ENCODE measurements at places on chromosomes 6 and 20.

- no peak for DNase-seq
Observed at GRCh38 chr6:36598739-36599318, 4.7 kb downstream of the SRSF3 start.

DNA sequence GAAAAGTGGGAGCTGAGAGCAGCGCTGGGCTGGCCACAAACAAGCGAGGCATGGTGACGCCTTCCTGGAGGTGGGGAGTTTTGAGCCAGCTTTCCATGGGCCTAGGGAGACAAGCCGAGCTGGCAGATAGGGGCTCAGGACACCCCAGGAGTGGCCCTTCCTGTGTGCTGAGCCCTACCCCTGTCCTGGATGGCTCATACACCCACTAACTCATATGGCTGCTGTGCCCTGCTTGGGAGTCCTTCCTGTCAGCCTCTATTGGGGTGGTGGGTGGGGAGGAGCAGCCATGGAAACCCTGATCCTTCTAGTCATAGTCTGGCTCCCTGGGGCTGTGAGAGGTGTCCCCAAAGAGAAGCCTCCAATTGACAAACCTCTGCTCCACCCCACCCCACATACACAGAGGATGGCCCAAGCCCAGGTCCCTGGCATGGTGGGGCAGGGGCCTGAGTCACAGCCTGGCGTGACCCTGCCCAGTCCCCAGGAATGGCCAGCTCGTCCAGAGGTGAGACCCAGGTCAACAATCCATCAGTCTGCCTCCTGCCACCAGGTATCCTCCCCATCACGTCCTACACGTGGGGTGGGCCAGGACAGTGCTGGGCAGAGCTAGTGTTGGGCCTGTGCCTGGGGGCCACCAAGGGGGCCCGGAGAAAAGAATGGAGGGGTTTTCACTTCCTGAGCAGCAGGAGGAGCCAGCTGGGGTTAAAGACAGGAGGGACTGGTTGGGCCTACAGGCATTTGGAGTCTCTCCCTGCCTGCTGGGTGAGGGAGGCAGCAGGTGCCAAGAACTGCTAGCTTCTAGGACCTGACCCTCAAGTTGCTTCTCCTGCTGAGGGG, 52.2 kb downstream of the MRPL14 start:
- DNase-seq = no peak

GRCh38 chr6:25137480-25137879, 141.7 kb upstream of the CARMIL1 start:
- DNase-seq = no peak

DNA sequence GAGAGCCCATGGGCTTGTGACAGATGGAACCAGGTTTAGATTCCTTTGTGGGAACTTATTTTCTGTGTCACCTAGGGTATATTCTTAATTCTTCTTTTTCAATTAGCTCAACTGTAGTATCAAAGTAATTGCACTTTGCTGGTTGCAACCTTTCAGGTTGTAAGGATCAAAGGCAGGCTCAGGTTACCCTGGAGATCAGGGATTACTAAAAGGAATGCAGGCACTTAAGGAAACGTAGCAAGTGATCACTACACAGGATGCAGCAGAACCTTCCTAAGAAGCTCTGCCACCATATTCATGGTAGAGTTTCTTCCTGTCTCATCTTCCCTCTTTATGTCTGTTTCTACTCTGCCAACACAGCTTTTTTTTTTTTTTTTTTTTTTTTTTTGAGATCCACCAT, 133.2 kb upstream of the JAG1 start:
- DNase-seq = no peak

GRCh38 chr6:2097464-2097863, 147.9 kb downstream of the GMDS start:
- no peak for DNase-seq

DNA sequence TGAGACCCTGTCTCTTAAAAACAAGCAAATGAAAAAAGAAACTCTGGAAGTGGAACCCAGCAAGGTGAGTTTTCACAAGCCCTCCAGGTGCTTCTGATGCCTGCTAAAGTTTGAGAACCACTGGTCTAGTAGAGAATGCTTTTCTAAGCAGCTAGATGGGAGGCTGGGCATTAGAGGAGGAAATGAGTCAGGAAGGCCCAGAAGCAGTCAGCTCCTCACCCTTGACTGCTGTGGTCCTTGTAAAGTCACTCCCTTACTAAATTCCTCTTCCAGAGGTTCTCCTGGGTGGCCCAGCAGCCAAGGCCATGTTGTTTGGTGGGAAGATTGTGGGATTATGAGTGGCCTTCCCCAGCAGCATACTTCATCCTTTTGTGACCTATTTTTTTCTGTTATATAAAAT, 52.0 kb upstream of the FYN start:
- no peak for DNase-seq

DNA sequence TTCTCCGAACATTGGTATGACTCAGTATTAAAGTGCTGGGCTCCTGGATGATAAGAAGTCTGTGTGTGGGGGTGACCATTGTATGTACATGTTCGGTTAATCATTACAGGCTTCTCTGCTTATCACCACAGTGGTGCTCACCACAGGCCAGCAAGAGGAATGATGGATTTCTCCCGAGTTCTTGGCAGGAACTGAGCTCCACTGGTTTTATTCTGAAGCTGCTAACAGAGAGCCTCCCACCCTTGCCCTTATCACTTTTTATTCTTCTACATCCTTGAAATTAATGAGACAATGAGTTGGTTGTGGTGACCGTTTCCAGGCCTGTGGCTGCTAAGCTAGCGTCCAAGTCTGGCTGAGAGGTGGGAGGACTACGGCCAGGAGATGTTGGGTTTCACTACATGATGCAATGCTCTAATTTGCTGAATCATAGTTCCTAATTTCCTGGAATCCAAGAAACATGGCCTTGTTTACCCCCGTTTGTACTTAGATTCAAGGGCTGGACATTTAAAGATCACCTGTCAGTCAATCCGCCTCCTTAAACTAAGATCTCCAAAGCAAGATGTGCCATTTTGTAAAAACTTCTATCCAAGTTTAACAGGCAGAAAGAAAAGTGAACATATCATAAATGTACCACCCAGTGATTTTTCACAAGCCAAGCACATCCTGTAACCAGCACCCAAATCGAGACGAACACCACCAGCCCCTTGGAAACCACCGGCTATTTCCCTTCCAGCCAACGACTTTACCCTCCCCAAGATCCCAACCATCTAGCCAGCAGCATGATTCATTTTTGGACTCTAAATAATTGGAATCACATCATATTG, 172.5 kb downstream of the FOXA2 start:
- DNase-seq = no peak

GRCh38 chr6:45631396-45631795, 253.7 kb upstream of the SUPT3H start:
- no peak for DNase-seq

DNA sequence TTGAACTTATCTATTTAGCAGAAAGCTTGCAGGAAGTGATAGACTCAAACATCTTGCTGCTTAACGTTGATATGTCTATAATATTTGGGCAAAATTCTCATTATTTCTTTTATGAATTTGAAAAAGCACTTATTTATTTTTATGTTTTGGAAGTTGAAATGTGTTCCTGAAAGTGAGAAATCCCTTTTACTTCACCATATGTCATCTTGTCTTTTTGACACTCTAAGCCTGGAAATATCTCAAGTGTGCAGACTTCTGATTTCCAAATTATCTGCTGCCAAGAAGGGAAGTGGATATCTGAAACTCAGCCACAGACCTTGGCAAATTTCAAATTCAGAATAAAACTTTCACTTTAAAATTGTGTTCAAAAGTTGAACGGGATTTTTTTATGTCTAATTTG, 368.7 kb upstream of the MANEA start:
- DNase-seq = no peak

- DNase-seq = no peak
Observed at GRCh38 chr6:142839686-142840040, 105.3 kb downstream of the HIVEP2 start.

- DNase-seq = no peak
Observed at GRCh38 chr6:147156799-147157382, 47.3 kb upstream of the STXBP5 start.

- DNase-seq = no peak
Observed at GRCh38 chr20:4787069-4787468, 65.4 kb downstream of the PRND start.

- no peak for DNase-seq
Observed at GRCh38 chr6:84652356-84653026, 111.9 kb downstream of the TBX18 start.

DNA sequence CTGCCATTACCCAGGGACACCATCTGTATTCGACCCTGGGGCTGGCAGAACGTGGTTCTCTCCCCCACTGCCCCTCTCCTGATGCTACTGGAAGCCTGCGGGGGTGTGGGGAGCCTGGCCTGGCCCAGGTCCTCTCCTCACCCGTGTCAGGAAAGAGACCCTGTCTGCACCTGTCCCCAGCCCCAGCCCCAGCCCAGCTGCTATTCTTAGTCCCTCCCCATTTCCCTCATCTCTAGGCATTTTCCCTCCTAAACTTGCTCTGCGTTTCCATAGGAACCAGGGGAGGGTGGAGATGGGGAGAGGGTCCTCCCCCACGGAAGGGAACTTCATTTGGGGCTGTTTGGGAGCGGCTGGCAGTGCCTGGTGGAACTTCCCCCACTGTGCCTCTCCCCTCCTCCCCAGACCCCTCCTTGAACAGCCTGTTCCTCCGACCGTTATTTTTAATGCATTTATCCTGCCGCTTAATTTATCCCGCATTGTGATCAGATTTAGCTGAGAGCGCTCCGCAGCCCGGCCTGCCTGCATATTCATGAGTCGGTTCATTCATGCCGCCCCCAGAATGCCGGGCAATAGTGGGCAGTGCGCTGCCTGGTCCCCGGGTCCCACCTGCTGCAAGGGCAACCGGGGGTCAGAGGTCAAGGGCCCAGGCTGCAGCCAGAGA, 31.8 kb upstream of the DLGAP4 start:
- DNase-seq = no peak

DNA sequence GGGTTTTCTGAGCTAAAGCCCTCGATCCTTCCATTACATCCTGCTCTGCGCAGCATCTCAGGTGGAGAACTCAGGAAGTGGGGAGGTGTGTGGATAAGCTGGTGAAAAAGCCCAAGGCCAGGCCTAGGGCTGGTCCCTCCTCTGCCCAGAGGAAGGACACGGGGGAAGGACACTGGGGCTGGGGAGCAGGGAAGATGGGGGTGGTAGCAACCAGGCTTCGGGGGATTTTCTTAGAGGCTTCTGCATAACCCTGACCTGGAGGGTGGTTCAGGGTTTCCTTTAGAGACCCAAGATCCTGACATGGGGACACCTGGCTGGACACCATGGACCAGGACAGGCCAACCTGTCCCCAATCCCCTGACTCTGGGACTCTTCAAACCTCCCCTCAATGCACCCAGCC, 37.9 kb downstream of the SUN5 start:
- DNase-seq = no peak

DNA sequence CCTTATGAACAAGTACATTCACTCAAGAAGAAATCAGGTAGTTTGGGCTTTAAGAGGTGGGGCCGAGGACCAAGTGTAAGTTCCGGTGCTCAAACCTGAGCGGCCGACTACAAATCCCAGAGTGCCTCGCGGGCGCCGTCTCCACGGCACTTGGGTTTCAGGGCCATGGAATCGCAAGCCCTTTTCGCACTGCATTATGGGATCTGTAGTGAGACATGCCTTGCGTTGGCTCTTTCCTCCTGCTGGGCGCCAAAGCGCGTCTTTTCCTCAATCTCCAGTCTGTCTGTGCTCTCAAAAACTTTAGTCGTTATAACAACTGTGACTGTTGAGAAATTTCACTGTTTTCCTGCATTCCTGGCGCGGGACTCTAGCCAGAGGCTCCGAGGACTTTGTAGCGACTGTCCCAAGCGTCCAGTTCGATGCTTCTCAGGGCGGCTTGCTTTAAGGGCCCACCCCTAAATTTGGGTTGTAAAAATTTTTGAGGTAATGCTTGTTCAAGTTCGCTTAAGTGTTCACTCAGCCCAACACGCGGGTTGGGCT, 408 bp upstream of the FBXO9 start:
- peak; percentile 96 for DNase-seq

- no peak for DNase-seq
Observed at GRCh38 chr6:8260610-8261009, 158.3 kb upstream of the EEF1E1 start.

DNA sequence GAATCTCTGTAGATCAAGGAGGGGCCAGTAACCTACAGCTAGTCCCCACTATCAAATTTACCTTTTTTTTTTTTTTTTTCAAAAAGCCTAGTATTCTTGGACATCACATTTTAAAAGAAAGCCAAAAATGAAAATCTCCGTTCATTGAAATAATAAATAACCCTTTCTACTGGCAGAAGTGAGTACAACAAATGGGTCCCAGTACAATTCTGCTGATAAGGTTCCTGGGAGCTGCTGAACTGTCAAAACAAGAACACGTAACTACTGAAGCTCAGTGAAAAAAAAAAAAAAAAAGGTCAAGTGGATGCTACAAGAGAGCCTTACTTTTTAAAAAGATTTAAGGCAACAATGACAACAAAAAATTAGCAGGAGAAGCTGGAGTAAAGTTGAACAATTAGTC, 464.9 kb downstream of the EPM2A start:
- no peak for DNase-seq

- DNase-seq = no peak
Observed at GRCh38 chr20:43909211-43909610, 5.4 kb upstream of the TOX2 start.

DNA sequence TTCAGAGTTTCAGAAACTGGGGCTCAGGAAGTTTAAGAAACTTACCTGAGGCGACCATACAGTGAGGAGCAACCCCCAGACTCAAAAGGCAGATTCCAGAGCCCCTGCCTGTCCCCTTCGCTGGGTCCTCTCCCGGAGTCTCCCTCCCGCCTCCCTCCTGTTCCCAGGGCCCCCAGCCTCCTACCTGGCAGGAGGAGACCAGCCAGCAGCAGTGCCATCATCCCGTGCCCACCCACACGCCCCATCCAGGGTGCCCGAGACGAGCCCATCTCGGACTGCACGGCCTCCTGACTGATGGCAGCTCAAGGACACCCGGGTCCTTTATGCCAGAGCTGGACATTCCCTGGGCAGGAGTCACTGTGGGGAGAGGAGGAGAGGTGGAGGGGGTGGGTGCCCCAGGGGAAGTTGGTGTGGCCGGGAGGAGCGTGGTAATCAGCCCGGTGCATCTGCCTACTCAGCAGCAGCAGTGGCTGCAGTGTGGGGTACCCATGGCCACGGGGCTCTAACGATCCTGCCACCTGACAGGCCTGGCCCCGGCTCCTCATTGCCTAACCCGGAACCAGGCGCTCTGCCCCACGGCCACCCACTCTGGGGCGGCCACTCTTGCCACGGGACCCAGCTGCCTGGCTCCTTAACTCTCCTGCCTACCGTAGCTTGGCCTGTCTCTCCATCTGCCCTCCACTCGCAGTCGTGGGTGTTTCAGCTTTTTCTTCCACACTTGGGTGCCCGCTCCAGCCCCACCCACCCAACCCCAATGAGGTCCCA, at the start of gene CDSN:
CDSN (minus strand) TSS at position 296 of the 765 bp plus-strand sequence; CDS start at position 269, 27 bp downstream.
- DNase-seq = no peak

GRCh38 chr6:89610149-89610642, 28.4 kb downstream of the LYRM2 start:
- peak; percentile 3 for DNase-seq

- no peak for DNase-seq
Observed at GRCh38 chr6:92459606-92460005, 959.8 kb downstream of the EPHA7 start.

- DNase-seq = no peak
Observed at GRCh38 chr20:23136893-23137745, 51.0 kb upstream of the CD93 start.
